ENCODE measurements at places on chromosomes 16 and 17. TPM values are rescaled to one million over a fixed set of nuclear protein-coding genes. Genes with fewer than 3 reads are reported as not detected.

GRCh38 chr17:61469474-61469873 is 17.3 kb downstream of the TBX4 start:
- DNase-seq, result no peak

- DNase-seq, result no peak
These were observed 27.5 kb downstream of the TVP23A start for GRCh38 chr16:10791048-10791447.

The G6PC1 gene
- total RNA-seq, result not detected

The CTF1 gene
- 0.87 TPM for total RNA-seq

Measured in epithelial cell of proximal tubule (primary cell).